Fibroblast of skin of scalp (primary cell): ENCODE measurements at places on chromosomes 7 and 10.
A peak's percentile ranks its signal among the peaks of the same experiment; 100 is the strongest.

- DNase-seq: no peak
Observed at GRCh38 chr7:100720279-100720670, at the start of gene EPO. Gene EPO, plus strand, starts transcription at chr7:100720468. Its CDS starts 513 bp downstream, at chr7:100720981.

- DNase-seq: peak; percentile 44
Observed at GRCh38 chr7:149854611-149855360, 16.6 kb downstream of the ZNF862 start.

- DNase-seq: no peak
Observed at GRCh38 chr10:1678084-1678483, 59.2 kb downstream of the ADARB2 start.

- DNase-seq: no peak
Observed at GRCh38 chr7:27245798-27246691, 3.4 kb downstream of the EVX1 start.

DNA sequence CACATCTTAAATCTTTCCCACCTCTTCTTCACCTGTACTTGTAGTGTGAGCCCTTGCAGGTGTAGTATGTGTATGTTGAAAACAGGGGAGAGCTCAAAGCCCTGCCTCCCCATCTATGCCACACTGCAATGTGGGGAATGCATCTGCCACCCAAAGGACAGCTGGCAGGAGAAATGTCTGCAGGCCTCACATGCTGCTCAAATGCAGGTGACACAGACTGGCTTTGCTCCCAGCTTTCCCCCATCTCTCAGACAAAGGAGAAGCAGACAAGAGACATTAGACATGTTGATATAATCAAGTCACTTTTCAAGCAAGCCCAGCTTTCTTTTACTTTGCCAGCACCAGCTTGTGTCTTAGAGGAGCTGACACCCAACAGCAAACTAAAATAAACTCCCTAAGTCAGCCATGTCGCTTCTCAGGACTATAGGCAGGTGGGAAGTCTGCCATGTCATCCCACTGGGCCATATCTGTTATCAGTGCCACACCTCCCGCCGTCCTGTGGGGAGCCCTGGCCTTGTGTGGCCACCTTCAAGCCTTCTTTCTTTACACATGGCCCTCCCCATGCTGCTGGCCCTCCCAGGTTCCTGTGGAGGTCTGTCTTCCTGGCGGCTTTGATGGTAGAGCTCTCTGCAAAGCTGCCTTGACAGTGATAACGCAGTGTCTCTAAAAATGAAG lies 102.1 kb downstream of the CXCL12 start:
- DNase-seq: no peak

- DNase-seq: no peak
Observed at GRCh38 chr10:130013335-130014262, 49.5 kb upstream of the EBF3 start.

GRCh38 chr10:112136486-112137153 lies 46.9 kb downstream of the GPAM start:
- DNase-seq: no peak

DNA sequence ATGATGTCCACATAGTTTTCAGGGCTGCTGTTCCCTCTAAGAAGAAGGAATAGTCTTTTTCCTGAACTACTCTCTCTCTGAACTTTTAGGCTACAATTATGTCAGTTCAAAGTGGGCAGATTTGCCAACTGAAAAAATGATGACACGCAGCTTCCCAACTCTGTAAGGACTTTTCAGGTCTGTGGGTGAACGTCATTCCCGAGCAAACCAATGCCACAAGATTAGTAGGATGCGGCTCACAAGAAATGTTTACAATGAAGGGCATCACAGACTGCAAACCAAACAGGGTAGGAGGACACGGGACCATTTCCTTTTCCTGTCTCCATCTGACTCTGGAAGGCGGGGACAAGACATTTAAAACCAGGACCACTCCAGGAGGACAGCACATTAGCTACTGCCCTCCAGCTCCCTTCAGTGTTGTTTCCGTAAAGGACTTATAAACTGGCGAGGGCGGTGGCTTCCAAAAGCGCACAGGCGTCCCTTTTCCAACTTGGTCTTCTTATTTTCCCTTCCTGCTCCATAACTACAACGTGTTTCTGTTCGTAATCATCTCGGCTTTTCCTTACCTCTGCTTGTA lies 539 bp upstream of the MKLN1 start:
- DNase-seq: peak; percentile 68

DNA sequence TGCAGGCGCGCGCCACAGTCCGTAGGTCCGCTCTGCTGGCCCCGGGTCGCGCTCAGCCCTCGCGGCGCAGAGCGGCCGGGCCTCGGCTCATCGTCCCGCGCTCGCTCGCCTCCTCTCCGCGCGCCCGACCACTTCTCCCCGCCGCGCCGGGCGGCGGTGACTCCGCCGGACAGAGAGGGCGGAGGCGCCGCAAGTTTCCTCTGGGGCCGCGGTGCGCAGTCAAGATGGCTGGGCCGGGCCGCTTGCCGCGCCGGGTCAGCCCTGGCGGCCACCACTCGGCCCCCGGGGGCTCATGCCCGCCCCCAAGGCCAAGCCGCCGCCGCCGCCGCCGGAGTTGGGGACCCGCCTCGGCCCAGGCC lies 441 bp downstream of the FZD8 start:
- peak; percentile 42 for DNase-seq

GRCh38 chr10:120927352-120927751 lies 76.2 kb downstream of the WDR11 start:
- no peak for DNase-seq

- peak; percentile 74 for DNase-seq
Observed at GRCh38 chr7:33250421-33250871, 121.1 kb downstream of the BBS9 start.

DNA sequence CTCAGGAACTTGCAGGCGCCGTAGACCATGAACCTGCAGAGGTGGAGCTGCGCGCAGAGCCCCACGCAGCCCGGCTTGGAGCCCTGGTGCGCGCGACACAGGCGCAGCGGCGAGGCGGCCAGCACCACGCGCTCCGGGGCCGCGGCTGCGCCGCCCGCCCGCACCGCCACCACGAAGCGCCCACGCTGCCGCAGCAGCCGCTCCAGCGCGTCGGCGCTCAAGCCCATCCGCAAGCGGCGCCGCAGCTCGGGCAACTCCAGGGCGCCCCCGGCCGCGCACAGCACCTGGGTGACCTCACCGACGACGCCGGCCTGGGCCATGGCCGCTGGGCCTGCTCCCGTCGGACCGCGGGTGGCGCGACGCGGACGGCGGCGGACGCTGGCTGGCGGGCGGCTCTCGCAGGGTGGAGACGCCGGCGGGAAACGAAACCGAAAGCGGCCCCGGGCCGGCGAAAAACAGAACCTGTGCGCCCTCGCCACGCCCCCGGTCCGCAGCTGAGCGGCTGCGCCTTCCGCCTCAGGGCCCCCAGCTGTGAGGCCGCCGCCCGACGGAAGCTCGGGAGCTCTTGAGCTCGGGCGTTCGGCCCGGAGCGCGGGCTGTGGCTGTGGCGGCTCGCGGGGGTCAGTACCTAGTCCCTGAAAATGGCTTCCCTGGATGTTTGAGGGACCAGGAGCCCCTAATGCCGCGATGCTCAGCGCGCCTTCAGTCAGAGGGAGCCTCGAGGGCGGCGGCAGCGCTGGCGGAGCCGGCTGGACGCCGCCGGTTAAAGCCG lies at the start of gene PARP12:
TSS of gene PARP12 (minus strand) at position 424 of the 772 bp plus-strand sequence. CDS start at position 320, 104 bp downstream.
- DNase-seq: peak; percentile 86

- no peak for DNase-seq
Observed at GRCh38 chr7:22406715-22407114, 49.8 kb upstream of the RAPGEF5 start.

DNA sequence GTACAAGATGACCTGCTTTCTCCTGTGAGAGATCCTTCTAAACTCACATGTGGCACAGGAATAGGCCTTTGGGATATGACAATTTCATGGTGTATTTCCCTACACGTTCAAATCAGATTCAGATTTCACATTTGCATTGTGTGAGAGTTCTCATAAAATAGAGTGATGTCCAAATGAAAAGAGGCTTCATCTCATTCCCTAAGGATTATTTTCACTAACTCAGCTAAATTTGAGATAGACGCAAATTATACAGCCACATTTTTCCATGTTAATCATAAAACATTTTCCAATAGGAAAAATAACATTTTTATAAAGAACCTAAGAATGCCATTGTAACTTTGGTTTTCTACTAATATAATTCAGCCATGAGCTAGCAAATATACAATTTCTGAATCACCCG lies 35.5 kb upstream of the PARD3 start:
- DNase-seq: no peak

- DNase-seq: no peak
Observed at GRCh38 chr7:43104874-43105520, 7.5 kb upstream of the HECW1 start.

GRCh38 chr10:102796407-102797176 lies 40.6 kb downstream of the CYP17A1 start:
- DNase-seq: peak; percentile 60

- DNase-seq: no peak
Observed at GRCh38 chr7:22622116-22622785, 104.7 kb upstream of the IL6 start.

- DNase-seq: peak; percentile 90
Observed at GRCh38 chr10:109883859-109884771, 39.2 kb downstream of the XPNPEP1 start.

DNA sequence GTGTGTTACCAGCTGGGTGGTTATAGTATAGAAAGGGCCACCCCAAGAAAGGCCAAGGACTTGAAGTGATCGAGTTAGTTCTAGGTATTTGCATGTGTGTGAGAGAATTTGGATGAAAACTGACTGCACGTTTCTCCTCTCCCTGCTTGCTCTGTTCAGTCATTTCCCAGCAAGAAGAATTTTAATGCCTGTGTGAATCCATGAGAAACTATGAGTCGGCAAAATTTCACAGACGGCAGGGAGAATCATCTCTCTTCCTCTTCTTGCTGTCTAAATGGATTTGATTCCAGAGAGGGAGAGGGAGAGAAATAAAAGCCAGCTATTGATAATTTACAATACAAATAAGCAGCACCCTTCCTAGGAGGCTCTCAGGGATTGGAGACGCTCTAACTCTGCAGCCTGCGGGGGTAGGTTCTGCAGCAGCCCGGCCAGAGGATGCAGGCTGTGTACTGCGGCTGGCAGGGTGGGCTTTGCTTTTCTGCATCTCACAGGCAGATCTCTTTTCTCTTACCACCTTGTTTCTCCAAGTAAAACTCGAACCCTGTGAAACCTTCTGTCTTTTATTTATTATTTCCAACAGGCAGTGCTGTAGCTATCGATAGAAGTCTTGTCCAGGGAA lies 183.6 kb downstream of the TCF7L2 start:
- DNase-seq: peak; percentile 84

- no peak for DNase-seq
Observed at GRCh38 chr7:106223156-106223555, 61.6 kb downstream of the NAMPT start.

DNA sequence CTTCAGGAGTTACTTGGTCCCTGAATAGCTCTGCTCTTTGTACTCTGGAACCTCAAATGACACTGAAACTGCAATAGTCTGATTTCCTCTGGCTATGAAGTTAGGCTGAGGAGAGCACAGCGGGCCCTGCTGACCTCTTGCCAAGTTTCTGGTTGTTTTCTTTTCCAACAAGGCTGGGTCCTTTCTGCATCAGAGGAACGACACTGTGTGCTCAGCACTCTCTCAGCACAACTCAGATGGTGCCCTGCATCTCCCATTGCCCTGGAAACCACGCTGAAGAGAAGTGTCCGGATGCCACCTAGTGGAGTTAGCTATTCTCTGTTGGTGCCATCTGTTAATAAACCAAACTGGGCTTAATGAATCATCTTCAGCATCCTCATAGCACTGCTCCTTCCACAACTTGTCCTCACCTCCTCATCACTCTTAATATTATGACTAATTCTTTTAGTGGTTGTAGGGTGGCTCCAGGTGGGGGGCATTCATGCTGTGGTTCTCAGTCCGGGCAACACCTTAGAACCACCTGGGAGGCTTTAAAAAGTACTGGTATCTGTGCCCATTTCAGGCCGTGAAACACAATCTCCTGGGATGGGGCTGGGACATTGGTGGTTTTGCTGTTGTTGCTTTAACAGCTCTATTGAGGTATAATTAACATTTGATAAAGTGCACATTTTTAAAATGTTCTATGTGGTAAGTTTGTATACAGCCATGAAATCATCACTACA lies 8.2 kb upstream of the EFCAB10 start:
- DNase-seq: peak; percentile 87

- DNase-seq: no peak
Observed at GRCh38 chr10:127492607-127493250, 56.4 kb upstream of the NPS start.

- DNase-seq: no peak
Observed at GRCh38 chr10:70148516-70148915, 2.0 kb upstream of the TYSND1 start.

GRCh38 chr7:87206361-87206760 lies 13.2 kb downstream of the TMEM243 start:
- no peak for DNase-seq

DNA sequence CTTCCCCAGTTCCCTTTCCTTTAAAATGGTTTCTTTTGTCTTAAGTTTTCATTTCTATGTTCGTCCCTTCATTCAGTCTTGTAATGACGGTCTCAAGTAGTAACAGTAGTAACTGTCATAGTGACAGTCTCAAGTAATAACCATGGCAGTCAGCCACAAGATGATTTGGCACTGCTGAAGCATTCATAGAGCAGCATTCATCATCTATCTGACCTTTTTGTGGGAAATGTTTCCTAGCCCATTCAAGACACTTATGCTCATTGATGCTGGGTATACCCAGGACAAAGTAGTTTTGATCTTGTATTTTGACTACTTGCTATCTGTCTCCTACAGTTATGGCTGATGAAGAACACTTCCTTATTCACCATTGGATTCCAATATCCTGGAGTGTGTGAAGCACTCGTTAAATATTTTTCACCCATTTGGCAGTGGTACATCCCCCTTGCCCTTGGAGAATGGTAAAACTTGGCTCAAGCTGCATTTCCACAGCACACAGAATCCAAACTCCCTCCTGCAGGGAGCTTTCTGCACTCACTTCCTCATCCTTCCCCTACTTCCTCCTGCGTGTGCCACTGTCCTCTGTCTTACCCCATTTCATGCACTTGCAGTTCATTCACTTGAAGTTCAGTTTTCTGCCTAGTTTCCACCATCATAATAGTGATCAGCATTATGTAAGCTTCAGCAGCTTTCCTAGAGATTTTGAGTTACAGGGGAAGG lies 19.0 kb downstream of the GIMAP4 start:
- DNase-seq: no peak

DNA sequence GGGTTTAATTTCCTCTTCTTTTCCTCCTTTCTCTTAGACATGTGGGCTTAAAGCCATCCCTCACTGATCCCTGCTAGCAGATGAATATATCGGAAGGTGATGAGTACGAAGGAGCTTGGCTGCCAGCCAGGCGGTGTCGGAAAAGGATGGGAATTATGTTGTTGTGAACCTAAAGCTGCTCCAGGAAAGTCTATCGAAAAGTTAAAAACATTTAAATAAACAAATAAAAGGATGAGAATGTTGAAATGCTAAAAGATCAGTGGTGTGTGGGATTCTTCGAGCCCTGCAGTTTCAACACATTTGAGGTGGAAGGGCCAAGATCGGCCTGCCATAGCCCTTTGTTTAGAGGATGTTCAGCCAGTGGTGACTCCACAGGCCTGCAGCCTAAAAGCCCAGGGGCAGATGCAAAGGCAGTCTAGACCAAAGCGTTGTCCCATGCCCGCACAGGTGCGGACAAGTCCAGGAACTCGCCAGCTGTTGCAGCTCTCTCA lies 107.9 kb downstream of the JCAD start:
- peak; percentile 39 for DNase-seq
